ENCODE measurements at places on chromosomes 1 and 21.
A peak's percentile ranks its signal among the peaks of the same experiment; 100 is the strongest.

DNA sequence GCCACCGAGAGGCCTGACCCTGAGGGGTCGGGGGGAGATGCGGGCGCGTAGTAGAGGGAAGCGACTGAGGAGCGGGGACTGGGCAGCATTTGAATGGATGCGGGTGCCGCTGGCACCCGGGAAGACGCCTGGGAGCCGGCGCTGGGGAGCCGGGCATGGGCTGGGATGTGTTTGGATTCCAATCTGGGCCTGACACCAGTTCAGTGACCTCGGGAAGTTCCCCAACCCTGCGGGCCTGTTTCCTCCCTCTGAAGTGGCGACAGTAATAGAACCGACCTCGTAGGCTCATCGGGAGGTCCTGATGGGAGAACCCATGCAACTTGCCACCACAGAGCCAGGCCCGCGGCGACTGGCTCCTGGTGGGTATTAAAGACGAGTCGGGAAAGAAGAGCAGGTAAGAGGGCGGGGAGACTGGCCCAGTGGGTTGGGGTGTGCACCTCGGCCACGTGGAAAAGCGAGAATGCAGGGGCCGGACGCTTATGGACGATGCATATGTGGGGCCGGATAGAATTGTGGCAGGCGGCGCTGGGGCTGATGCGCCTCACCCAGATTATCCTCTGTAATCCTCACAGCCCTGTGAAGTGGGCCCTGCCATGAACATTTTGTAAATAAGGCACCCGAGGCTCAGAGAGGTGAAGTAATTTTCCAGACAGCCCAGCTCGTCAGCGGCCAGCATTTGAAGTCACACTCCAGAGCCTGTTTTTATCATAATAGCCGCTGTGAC lies 105.8 kb downstream of the SLC16A1 start:
- no peak for DNase-seq

GRCh38 chr1:209354840-209355165 lies 228.7 kb upstream of the CAMK1G start:
- no peak for DNase-seq

DNA sequence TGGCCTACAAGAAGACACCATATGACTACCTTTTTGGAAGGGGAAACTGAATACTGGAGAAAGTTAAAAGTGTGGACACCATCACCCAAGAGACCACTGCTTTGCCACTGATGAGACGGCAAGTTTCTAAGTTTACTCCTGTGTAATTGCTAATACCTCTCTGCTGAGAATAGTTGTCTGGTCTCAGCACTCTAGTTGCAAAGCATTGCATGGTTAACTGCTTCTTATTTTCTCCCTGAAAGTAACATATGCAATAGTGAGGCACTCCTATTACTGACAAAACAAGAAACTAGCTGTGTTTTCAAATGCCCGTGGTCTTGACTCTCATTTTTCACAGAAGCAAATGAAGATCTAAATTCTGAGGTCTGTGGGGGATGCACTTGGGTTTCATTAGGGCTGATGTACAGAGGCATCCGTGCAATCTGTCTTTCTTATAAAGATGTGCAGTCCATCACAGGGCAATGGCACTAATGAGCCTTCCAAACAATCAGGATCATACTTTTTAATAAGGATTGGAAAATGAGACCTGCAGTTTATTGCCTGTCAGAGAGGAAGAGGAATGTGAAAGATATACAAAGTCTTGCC lies 62.9 kb downstream of the IFI44 start:
- DNase-seq, result no peak

DNA sequence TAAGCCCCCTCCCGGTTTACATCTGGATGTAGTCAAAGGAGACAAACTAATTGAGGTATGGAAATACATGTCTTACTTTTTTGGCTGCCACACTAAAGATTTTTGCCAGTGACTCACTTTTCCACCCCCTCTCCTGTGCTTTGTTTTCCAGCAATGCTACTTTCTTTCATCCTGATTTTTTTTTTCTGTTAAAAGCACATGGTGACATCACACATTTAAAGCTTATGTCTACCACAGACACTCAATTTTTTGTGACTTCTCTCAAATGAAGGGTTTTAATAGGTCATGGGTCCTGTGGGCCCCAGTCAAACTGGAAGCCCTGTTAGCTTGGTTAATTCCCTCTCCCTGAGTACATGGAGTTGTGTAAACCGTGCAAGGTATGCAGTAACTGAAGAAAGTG lies 2.2 kb downstream of the PPP1R8 start:
- no peak for DNase-seq

DNA sequence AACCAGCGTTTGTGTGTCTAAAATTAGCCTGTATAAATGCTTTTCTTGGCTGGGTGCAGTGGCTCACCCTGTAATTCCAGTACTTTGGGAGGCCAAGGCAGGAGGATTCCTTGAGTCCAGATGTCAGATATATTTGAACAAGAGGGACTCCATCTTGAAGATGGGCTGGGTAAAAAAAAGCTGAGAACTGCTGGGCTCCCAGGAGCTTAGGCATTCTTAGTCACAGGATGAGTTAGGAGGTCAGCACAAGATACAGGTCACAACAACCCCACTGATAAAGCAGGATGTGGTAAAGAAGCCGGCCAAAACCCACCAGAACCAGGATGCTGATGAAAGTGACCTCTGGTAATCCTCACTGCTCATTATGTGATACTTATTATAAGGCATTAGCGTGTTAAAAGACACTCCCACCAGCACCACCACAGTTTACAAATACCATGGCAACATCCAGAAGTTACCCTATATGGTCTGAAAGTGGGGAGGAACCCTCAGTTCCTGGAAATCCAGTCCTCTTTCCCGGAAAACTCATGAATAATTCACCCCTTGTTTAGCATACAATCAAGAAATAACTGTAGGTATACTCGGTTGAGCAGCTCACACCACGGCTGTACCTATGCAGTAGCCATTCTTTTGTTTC lies 36.2 kb upstream of the ZNF496 start:
- no peak for DNase-seq

DNA sequence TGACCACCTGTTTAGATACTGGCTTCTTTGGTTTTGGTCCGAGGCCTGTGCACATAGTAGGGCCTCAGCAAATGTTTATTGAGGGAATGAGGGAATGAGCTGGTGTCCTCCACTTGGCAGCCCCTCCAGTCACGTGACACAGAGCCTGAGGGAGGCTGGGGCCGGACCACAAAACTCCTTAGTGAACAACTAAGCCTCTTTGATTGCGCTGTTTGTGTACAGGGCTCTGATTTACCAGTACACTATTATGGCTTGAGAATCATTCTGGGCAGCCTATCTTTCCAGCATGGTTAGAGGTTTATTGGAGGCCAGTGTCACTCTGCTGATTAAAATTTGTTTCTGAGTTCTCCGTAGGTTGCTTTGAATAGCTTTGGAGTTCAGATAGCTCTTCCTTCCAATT lies 10.2 kb upstream of the LRRN2 start:
- no peak for DNase-seq

GRCh38 chr1:5660141-5660935 lies 331.9 kb downstream of the NPHP4 start:
- no peak for DNase-seq

DNA sequence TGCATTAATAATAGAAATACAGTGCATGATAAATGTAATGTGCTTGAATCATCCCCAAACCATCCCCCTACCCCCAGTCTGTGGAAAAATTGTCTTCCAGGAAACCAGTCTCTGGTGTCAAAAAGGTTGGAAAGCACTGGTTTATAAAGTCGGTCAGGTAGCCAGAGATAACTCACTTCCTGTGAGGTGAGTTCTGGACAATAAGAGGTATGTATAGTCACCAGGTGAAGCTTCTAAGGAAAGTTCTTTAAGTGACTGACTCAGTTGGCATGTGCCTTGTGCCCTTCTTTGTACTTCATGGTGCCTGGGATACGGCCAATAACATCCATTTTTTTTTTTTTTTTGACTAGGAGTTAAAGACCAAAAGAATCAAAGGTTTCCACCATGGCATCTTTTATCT lies 103.7 kb downstream of the GPATCH2 start:
- no peak for DNase-seq

DNA sequence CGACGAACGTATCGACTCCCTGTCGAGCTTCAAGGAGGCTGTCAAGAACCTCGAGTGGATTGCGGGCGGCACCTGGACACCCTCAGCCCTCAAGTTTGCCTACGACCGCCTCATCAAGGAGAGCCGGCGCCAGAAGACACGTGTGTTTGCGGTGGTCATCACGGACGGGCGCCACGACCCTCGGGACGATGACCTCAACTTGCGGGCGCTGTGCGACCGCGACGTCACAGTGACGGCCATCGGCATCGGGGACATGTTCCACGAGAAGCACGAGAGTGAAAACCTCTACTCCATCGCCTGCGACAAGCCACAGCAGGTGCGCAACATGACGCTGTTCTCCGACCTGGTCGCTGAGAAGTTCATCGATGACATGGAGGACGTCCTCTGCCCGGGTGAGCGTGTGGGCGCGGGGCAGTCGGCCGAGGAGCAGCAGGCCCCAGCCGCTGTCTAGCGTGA lies 28.0 kb downstream of the COL6A2 start:
- DNase-seq, result peak; percentile 8

DNA sequence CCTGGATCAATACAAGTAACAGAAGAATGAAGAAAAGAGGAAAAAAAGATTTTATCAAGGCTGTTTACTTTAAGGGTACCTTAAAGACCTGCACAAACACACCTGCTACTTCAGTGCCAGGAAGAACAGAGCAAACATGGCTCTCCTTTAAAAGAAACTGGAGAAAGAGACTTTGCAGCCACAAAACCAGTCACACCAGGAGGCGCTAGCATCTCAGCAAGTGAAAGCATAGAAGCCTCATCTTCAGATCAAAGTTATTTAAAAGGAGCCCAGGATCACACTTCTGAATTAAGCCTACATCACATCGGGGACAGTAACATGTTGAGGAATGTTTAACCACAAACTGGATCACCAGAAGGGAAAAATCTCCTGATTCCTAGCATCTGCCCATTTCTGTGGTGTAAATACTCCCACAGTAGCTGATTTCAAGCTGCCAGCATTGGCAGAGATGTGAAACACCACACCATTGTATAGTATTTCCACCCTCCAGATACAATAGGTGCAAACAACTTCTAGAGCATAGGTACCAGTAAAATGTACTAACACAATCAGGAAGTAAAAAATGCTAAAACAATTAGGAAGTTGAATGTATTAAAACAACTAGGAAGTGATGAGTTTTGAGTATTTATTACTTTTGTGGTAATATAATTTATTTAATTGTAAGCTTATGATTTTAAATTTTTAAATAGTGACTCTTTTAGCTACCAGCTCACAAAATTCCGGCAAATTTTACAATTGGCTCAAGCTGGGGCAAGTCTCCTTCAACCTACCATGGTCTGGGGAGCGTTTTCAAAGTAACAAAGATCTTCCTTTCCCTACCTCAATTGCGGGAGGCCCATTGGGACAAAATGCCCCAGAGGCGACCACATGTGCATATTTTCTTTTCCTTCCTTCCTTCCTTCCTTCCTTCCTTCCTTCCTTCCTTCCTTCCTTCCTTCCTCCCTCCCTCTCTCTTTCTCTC lies 105.3 kb upstream of the CLDN14 start:
- DNase-seq, result no peak

DNA sequence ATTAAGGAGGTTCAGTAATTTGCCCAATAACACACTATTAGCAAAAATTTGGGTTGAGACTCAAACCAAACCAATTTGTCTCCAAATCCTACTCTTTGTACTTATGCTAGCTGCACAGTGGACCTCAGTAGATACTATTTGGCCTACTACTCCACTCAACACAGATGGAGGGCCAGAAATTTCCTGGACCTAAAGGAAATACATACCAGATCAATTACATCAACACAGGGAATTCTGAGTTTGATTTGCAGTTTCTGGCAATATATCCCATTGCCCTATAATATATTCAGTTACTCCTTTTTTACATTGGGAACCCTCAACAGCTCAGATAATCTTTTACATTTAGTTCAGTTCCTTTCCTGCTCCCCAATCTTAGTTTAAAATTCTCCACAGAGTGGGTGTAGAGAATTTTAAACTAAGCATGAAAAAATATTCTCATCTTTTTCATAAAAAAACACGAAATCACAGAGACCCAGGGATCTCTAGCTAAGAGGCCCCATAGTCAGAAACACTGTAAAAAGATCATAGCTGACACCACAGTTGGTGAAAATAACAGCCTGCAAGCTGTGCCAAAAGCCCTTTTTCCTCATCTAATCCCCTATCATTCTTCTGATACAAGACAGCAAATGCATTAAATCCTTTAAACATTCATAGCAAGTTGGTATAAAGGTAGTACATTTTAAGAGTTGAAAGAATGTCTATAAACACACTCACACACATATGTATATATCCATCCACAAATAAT lies 317.7 kb upstream of the ESRRG start:
- DNase-seq, result no peak

DNA sequence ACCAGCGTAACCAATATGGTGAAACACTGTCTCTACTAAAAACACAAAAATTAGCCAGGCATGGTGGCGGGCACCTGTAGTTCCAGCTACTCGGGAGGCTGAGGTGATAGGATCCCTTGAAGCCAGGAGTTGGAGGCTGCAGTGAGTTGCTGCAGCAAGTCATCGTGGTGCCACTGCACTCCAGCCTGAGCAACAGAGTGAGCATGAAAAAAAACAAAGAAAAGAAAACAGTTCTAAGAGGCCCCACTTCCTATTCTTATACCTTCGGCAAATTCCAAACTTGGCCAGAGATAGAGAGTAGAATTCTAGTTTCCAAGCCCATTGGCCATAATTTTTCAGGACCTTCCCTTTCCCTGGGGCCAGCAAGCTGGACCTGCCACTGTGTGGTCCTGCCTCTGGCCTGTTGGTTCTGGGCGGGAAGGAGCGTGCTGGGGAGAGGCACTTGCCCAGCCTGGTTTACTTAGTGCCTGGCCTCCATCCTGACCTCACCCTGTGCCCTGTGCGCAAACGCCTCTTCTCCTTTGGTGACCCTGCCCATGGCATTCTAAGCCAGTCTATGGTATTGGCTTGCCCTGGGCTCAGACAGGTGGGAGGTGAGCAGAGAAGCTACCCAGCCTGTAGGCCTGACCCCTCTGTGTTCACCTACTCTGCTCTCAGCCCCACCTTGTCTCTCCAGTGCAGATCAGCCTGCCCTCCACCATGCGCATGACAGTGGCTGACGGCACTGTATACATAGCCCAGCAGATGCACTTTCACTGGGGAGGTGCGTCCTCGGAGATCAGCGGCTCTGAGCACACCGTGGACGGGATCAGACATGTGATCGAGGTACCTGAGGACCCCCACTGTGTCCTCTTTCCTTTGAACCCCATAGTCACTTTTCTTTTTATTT lies 11.0 kb downstream of the CA6 start:
- no peak for DNase-seq

GRCh38 chr1:201726700-201727099 lies 102.3 kb upstream of the IPO9 start:
- no peak for DNase-seq

DNA sequence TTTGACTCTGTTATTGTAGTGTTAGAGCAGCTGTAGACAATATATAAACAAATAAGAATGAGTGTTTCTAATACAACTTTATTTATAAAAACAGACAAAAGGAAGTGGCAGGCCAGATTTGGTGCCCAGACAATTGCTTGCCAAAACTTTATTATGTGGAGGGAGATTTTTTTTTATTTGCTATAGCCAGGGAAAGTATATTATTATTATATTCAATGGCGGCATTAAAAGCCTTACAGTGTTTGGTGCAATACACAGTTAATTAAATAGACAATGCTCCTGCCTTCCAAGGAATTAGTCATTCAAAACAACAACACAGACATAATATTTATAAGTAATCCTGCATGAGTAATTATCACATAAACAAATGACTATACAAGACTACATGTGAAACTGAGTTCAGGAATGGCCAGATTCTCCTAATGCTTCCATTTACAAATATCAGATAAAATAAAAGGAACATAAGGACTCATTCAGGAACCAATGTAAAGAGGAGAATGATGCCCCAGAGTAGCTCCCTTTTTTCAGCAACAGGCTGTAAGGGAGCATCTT lies 10.6 kb upstream of the RC3H1 start:
- no peak for DNase-seq
